ENCODE measurements at places on chromosomes 7 and 10.
A peak's percentile ranks its signal among the peaks of the same experiment; 100 is the strongest.

- DNase-seq: no peak
Observed at GRCh38 chr7:43465581-43466554, 117.0 kb upstream of the STK17A start.

GRCh38 chr10:70417568-70417967 is 13.6 kb downstream of the EIF4EBP2 start:
- DNase-seq: no peak

DNA sequence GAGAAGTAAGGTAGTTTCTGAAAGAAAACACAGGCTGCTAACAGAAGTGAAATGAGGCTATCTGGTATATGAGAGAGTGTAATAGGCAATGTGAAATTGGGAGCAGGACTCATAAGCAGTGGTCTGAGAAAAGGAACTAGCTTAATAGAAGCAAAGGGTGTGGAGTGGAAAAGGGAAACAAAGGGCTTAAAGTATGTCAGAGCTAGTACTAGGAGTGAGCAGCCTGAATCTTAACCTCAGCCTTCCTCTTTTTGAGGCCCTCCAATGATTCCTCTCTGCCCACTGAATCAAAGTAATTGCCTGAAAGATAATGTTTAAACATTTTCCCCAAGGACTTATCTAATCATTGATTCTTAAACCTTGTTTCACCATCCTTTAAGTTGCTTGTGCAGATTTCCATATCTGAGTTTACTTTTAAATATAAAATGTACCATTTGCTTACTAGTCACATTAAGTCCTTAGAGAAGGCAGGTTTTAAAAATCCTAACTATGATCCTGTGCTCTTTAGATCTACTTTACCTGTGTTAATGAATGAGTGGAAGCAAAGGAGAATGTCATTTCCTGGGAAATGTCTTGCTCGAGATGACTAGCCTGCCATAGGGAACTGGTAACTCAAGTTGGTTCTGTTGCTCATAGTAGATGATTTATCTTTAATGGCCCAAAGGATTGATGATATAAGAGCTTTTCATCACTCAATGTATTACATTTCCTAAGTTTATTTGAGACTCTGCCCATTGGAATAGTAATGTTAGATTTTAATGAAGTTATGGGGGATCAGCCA is 155.0 kb downstream of the SKAP2 start:
- no peak for DNase-seq

DNA sequence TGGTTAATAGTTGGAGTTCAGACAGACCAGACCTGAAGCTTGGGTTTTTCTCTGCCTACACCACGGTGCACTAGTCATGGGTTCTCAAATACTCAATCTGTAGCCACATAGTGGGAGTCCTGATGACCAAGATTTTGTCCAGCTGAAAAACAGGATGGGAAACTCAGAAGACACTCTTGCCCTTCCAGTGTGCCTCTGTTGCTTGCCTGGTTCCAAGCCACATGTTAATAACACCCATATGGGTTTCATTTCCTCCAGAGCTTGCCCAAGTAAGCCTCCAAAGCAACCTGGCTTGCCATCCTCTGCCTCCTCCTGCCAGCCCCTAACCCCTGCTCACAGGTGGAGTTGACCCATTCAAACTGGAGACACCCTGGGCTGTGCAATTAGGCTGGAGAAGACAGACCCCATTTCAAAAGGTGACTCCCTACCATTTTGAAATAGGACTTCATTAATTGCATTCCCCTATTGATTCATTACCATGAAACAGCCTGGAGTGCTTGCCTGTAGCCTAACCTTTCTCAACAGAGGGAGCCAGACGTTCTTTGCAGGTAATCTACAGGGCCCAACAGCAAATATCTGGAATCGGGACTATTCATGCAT is 108.0 kb upstream of the HABP2 start:
- DNase-seq: no peak

- peak; percentile 22 for DNase-seq
Observed at GRCh38 chr7:32043688-32044087, 26.5 kb downstream of the PDE1C start.

GRCh38 chr10:131729938-131730660 is 170.7 kb upstream of the PPP2R2D start:
- DNase-seq: no peak

GRCh38 chr7:64651203-64651602 is 14.7 kb upstream of the ZNF107 start:
- DNase-seq: no peak

- no peak for DNase-seq
Observed at GRCh38 chr10:59106441-59106840, 70.0 kb upstream of the PHYHIPL start.

GRCh38 chr10:31697271-31698180 is 231.1 kb downstream of the ARHGAP12 start:
- no peak for DNase-seq

Data from DMS 273 treated with DMSO at 0.1 percent for 48 hours (cell line).